CD4-positive, alpha-beta T cell treated with Interleukin-17A for 1 hour (primary cell): ENCODE measurements at places on chromosomes 2 and 18.
A peak's percentile ranks its signal among the peaks of the same experiment; 100 is the strongest.

DNA sequence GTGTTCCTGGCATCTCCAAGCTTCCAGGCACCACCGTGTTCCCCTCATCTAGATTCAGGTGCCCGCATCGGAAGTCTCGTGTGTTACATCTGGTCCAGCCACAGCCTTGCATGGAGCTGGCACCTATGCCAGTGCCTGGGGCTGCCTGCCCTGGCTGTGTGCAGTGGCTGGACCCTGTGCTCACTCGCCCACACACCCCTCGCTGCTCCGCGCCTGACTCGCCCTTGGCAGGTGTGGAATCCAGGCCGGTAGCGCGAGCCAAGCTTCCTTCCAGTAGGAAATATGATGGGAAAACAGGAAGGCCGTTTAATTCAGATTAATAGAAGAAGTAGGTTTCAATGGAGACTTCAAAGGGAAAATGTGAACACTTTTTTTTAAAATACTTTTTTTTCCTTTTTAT lies 78.0 kb downstream of the PTPN4 start:
- no peak for DNase-seq

DNA sequence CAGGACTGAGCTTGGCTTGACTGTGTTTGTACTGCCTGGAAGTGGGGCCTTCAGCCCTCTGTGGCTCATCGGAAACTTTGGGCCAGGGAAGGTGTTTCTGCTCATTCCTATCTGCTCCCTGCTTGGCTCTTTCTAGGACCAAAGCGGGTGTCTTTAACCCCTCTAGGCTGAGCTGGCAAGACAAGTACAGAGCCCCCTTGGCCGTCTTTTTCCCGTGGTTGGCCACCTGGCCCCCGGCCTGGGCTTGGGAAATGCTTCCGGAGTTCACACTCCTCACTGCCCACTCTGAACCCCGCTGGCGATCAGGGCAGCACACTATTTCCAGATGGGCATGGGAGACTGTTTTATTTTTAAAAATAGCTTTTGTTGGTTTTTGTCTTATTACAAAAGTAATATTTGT lies 243.0 kb downstream of the DYSF start:
- no peak for DNase-seq

DNA sequence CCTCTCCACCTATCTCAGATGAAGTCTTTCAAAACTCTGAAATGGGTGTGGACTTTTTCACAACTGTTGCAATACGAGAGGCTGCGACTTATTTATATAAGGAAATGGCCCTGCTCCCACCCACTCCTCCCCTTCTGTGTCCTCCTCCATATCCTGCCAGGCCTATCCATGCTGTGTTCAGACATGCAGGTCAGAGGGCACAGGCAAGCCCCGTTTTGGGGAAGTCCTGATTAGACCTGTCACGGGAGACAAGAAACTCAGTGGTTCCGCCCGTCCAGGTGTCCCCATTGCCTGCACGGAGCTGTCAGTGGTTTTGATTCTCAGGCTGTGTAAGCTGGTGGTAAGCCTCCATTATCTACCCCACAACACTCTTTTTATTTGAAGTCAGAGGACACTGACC lies 99.6 kb upstream of the MGAT5 start:
- DNase-seq: no peak

GRCh38 chr2:222320436-222321395 lies 21.9 kb upstream of the PAX3 start:
- DNase-seq: no peak

- DNase-seq: no peak
Measured at GRCh38 chr18:52610451-52611115, 270.6 kb downstream of the DCC start.

DNA sequence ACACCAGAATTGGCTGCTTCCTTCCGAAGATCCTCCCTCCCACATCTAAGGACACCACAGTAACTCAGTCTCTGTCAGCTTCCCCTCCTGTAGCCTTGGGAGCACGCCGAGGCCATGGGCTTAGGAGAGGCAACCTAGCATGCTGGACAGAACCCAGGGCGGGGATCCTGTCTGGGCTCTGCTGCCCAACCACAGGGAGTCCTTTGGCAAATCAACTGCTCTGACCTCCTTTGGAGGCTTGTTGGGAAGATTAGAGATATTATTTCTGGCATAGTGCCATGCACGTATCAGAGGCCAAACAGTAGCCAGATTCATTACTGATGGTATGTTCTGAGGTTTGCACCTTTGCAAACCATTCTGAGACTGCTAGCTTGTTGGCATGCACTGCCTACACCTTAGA lies 262.7 kb upstream of the EPAS1 start:
- no peak for DNase-seq

DNA sequence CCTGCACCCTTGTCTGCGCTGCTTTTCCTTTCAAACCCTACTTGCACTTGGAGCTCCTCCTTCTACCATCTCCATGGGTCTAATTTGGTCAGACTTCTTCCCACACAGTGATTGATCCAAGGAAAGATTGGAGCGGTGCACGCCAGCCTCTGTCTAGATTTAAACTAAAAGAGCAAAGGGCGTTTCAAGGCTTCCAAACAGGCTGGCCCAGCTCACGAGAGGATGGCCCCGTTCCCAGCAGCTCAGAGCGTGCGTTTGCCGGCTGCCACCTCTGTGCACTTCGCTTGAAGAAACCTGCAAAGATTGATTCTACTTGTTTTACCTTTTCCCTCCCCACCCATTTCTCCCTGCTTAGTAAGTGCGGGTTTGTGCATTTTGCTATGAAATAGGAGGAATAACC lies 78.8 kb upstream of the ALKAL2 start:
- no peak for DNase-seq

DNA sequence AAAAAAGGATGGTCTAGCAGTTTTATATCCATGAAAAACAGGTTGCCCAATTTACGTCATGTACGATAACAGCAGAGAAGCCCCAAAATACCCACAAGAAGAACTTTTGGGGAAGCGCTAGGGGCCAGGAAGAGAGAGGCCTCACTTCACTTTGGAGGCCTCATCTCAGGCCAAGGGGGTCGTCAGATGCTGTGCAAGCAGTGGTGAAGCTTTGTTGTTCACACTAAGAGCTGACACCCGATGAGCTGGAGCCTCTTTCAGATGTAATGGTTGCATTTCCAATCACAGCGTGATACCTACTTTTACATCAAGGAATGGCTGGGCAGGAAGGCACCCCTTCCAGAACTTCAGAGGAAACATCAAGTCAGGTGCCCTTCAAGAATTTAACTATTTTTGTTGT lies 242.3 kb upstream of the PXDN start:
- no peak for DNase-seq

DNA sequence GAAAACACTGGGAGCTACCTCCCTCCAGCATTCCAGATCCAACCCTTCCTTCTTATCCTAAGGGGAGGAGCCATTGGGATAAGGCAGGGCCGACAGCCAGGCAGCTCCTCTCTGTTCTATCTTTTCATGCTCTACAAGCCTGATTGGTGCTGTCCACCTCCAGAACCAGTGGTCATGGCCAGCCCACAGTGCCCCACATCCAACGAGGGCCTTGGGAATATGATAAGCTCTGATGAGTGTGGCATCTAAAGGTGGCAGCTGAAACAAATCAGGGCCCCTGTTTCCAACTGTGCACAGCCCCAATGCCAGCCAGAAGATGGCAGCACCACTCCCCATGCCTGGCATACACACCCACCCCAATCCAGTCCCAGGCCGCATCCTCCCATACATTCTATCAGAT lies 329.3 kb downstream of the C1D start:
- no peak for DNase-seq

DNA sequence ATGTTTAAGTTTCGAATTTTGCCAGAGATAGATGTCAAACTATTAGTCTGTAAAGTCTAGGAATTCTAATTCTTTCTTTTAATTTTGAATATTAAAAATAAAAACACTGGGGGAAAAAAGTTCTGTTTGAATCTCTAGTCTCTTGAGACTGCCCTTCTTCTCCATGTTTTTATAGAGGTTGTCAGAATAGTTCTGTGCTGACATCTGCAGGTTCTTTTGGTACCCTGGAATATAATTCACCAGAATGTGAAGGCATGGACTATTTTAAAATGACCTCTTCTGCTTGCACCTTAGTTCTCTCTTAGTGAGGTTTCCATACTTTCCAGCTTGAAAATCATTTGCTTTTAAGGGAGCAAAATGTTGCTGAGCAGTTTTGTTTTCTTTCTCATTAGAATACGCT lies 121.0 kb upstream of the MSTN start:
- no peak for DNase-seq

- no peak for DNase-seq
Measured at GRCh38 chr18:23405636-23406035, 47.5 kb upstream of the RIOK3 start.

- no peak for DNase-seq
Measured at GRCh38 chr2:51510303-51510702, 478.4 kb upstream of the NRXN1 start.

- no peak for DNase-seq
Measured at GRCh38 chr2:44546459-44547127, 184.8 kb downstream of the CAMKMT start.

DNA sequence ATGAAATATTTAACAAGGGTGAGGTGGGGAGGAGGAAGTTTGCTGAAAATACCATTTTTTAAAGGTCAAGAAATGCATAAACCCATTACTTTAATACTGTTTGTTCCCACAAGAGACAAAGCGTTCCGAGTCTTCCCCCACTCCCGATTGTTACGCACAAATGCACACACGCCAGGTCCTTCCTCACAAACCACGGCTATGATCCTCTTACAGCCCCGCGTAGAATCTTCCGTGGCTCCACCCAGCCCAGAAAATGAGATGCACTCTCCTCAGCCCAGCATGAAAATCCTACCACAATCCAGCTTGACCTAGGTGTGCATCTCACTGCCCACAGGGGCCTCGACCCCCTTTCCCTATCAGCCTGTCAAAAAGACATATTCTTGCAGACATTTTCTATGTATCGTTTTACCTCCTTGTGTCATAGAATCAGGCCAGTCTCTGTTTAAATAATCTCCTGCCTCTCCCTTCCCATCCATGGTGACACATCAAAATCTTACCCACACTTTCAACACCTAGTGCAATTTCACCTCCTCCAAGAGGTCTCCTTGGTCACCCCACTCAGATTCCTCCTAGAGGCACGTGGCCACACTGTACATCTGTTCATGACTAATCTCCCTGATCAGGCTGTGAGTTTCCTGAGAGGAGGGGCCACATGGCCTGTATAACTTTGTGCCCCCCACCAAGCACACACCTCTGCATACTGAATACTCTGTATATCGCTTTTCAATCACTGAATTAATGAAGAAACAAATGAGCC lies 491.0 kb upstream of the KLHL29 start:
- DNase-seq: no peak

DNA sequence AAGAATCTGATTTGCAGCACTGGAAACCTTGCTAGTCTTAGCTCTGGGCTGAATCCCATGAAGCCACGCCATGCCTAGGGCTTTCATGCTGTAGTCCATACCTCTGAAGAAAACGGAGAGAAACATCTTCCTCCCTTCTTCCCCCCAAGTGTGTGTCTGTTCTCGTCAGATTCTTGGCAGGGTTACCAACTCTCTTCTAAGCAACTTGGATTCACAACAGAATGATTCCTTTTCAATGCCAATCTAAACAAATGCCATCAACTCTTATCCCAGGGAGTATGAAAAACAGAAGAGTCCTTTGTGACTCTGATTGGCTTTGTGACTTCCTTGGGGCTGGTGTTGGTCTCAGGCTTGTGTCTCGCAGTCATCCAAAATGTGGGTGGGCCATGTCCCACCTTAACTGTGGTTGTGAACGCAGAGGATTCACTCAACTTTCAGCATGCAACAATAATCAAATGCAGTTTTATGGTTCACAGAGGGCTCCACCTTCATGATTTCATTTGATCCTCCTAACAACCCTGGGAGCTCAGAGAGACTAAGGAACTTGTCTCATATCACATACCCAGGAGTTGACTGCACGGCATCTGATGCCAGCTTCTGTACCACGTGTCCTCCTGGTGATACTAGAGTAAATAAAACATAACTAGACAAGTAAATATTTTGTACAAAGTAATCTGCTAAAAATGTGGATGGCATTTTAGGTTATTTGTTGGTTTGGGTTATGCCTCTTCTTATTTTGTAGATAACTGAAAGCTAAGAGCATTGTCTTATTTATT lies 186.0 kb upstream of the TNP1 start:
- no peak for DNase-seq

DNA sequence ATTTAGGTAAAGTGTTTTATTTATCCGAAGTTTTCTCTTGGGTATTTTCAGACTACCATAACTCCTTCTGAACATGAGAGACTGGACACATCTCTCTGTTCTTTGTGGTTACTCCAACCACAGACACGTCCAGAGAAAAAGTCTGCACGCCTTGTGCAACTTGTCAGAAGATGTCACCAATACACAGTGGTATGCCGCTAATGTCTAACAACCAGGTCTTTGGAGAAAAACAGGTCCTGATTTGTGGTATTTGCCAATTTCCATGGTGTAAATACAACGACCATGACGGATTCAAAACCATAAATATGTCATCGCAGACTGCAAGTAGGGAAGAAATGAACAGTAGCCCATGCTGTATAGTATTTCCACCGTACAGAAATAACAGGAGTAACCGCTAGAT lies 620.6 kb upstream of the ID2 start:
- no peak for DNase-seq

DNA sequence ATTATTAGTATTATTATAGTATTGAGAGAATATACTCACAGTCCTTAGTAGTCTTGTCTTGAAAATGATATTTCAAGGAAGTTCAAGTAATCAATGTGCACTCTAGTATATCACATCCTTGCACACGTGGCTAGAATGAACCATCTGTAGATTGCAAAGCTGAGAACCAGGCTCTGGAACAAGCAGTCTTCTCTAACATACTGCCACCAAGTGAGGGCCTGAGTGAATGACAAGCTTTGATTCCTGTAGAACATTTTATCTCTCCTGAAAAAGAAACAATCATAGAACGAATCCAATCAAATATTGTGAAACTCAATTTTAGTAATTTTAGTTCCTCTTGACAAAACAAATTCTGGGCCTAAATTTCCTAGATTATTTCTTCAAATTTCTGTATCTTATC lies 55.3 kb upstream of the SULT1C3 start:
- no peak for DNase-seq

DNA sequence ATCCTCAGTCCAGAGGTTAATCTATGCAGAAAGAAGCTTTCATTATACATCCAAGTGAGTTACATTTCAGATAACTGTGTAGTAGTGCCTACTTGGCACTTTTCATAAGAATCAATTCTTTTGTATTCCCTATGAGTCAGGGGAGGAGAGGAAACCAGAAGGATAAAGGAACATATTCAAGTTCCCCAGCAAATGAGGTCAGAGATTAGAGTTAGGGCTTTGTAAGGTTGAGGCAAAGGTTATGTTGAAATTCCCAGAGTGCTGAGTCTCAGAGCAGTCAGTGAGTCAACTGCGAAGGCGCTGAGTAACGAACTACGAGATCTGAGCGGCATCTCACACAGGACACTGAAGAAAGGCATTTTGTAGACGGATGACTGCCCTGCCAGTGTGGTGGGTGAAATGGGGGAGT lies 25.1 kb upstream of the ME2 start:
- no peak for DNase-seq

- DNase-seq: peak; percentile 15
Measured at GRCh38 chr2:232523682-232524597, 2.0 kb upstream of the CHRND start.

DNA sequence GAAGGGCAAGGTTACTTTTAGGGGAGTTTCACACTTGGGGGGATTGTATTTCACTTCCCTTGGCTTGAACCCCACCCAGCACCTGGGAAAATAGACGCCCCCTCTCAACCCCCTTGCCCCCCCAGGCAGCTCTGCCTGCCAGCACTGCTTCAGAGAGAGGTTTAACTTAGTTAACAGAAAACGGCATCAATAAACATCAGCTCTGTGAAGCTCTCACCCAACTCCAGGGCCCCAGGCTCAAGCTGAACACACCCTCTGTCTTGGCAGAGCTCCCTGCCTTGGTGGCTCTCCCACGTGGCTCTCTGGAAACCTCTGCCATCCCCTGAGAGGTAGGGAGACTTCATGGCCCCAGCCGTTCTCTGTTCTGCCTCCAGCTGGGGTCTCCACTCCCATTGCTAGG lies 244.1 kb downstream of the ACKR3 start:
- no peak for DNase-seq
